ENCODE measurements at places on chromosomes 2 and 18.

DNA sequence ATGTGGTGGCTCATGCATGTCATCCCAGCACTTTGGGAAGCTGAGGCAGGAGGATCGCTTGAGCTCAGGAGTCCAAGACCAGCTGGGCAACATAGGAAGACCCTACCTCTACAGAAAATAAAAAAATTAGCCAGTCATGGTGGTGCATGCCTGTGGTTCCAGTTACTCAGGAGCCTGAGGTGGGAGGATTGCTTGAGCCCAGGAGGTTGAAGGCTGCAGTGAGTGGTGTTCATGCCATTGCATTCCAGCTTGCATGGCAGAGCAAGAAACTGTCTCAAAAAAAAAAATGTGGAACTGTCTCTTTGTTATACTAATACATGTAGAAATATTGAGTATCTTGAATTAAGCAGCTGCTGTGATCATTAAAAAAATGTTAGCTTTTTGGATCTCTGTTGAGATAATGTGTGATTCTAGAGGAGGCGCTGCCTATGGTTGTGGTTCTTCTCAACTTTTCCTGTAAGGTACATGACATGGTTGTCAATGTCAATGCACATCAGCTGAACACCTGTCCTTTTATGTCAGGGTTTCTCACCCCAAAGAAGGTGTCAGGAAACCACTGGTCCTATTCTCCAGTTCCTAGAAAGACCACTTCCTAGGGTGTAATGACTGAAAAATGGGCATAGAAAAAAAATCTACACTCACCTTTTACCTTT is 34.7 kb upstream of the IL1RL1 start:
- no peak for DNase-seq

- DNase-seq = no peak
These were observed 164.0 kb upstream of the SIX3 start for GRCh38 chr2:44777537-44777936.

GRCh38 chr2:72415241-72415661 is 267.6 kb upstream of the CYP26B1 start:
- DNase-seq = no peak

DNA sequence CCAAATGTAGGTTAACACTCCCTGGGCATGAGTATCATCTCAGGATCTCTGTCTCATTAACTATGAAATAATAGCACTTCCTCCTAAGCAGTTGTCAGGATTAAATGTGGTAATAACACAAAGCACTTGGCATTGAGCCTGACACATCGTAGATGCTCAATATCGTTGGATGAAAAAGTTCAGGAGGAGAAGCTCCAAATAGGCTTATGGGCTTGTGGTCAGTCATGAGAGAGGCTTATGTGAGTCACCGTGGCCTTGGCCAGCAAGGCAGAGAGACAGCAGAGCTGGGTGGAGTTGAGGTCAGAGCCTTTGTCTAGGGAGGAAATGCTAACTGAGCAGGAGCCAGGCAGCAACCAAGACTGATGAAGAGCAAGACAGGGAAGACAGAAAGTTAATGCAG is 68.3 kb upstream of the PPM1B start:
- DNase-seq = peak; percentile 16

- no peak for DNase-seq
These were observed 126.6 kb upstream of the NRP2 start for GRCh38 chr2:205555566-205556230.
